Activated T-cell treated with anti-CD3 and anti-CD28 coated beads, Interleukin-2, amount 50 U/mL, for 24 hours (primary cell): ENCODE measurements at places on chromosomes 5 and 9.
A peak's percentile ranks its signal among the peaks of the same experiment; 100 is the strongest.

GRCh38 chr9:108750661-108751215 is 105.0 kb downstream of the ACTL7B start:
- DNase-seq = no peak

DNA sequence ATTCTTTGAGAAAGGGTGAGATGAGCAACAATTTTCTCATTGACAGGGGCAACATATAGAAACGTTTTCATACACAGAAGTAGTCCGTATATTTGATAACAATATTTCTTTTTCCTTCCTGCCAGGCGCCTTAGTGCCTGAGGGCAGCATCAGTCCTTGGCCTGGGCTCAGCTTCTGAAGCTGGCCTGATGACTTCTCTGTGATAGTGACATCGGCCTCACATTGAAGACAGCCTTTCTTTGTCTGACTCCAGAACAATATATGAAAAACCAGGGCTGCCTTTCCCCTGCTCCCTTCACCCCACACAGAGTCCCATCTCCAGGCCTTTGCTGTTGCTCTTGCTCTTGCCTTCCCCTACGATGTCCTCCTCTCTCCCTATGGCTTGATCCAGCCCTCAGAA is 24.1 kb upstream of the TCOF1 start:
- DNase-seq = no peak

DNA sequence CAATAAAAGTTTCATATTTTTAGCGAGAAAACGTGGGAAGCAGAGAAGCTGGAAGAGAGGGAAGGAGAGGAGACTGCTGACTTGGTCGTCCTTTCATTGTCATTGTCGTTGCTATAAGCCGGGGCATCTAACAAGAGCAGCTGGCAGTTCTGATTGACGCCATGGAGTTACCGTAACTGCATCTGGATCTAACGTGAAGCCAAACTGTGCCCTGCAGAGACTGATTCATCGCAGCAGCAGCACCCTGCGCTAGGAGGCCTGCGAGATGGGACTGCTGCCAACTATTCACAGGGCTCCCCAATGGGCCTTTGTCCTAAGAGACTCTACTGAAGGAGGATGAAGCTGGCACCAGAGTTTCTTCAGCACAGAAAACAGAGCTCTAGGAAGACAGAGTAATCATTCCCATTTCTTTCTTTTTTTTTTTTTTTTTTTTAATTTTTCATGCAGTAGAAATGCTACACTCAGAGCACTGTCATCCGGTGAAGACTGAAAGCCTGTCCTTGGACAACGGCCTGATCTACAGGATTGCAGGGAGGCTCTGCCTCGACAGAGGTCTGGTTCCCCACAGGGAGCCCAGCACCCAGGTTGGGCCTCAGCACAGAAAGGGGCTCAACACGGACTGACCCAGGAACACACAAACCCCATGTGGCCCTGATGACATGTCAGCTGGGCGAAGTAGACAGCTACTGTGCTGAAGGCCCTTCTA is 47.8 kb downstream of the RETREG1 start:
- no peak for DNase-seq

DNA sequence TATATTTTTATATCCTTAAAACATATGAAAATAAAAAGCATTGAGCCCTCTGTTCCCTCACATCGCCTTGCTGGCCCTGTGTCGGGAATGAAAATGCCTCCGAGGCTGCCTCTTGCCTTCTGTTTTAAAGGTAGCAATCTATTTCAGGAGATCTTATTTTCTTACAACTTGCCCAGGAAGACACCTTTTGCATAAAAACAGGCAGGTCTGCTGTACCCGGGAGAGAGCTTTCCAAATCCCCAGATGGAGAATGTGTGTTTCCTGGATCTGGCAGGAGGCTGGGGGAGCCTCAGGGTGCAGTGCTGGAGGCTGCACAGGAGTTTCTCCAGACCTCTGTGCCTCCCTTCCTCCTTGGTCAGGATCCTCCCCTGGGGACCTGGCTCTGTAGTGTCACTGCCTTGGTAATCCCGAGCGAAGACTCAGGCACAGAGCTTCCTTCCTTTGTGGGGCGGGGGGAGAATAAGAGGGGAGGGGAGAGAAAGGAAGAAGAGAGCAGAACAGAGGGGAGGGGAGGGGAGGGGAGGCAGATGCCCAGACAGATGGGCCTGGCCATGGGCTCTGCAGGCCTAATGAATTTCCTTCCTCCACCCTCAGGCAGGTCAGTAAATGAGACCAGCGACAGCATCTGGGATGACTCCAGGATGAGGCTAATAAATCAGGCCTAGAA is 104.0 kb upstream of the BOD1 start:
- no peak for DNase-seq

DNA sequence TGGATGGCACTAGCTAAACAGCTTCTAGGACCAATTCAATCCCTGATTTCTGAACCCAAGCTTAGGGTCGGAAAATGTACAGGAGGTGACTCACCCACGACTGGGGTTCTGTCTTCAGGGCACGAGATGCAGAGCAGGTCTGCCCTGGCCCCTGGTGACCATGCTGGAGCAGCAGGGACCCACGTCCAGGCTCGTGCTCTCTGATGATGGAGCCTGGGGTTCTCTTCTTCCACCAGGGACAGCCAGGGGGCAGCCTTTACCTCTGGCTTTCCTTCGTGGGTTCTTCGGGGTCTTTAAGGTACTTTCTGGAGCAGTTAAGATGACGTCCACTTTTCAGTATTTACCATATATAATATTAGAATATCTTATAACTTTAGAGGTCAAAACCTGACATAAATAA is 2.1 kb downstream of the CFAP77 start:
- DNase-seq = peak; percentile 46

DNA sequence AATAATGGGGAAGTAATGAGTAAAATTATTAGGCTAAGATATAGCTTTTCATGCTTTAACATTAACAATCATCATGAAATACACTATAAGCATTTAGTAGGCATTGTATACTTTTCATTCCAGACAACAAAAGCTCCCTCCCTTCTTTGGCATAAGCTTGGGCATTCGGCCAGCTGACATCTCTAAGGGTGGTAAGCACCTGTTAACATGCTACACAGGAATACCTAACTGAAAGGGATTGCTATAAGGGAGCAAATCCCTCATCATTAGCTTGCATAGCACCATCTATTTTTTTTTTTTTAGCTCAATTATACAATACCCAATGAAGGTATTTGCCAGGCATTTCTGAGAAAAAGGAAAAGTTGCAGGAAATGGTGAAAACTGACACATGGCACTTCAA is 16.6 kb downstream of the STRBP start:
- DNase-seq = no peak

GRCh38 chr5:141867139-141867538 is 11.1 kb downstream of the PCDH1 start:
- no peak for DNase-seq

DNA sequence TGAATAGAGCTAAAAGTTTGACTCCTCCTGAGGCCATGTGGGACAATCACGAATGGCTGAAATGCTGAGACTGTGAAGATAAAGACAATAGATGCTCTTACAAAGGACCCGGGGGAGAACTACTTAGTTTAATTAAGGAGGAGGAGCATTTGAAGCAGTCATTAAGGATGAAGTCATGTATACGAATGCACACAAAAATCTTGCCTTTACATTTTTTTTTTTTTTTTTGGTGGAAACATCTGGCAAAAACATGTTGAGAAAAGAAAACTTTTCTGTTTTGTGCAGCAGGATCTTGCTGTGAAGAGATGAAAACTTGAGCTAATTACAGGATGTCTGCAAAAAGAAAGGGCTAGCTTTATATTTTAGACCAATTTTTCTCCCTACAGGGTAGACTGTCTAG is 42.3 kb upstream of the NR3C1 start:
- no peak for DNase-seq

GRCh38 chr5:81134066-81134465 is 99.1 kb upstream of the CKMT2 start:
- DNase-seq = no peak

DNA sequence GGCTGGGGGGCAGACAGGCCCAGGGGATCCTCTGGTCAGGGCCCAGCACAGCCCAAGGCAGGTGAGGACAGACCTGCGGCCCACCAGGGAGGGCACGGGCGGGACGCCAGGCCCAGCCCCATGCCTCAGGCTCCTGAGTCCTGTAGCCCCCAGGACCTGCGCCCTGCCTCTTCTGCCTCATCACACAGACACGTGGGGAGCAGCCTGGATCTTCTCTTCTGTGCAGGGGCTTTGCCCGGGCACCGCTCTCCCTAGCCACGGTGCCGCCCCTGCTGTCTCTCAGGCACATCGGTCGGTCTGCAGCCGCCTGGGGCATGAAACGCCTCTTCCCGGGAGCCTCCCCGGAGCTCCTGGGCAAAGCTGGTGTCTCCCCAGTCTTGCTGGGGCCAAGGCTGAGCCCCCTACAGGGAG is 40.2 kb upstream of the EGFL7 start:
- no peak for DNase-seq

- DNase-seq = no peak
These were observed 6.9 kb downstream of the MRPL22 start for GRCh38 chr5:154947778-154948177.

DNA sequence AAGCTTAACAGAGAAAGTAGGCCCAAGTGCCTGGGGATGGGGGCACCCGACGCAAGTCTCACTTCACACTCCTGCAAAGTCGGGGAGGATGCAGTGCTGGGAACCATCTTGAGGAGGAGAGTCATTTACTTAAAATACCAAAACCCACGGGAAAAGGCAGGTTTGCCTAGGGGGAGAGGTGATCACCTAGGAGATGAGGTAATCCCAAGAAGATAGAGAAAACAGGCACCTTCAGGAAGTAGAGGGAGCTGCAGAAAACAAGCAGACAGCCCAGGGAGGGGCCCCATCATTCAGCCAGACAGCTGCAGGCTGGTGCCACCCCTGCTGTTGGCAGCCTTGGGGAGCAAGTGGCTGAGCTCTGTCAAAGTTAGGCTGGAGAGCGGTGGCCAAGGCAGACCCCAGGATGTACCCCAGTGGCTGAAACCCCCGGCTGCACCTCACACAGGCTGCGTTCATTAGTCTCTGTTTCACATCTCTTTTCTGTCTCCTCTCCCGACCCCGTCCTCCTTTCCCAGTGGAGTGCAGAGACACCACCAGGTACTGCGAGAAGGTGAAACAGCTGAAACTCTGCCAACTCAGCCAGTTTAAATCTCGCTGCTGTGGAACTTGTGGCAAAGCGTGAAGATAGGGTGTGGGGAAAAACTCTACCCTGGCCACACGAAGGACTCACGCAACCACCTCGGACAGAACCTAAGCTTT is 124.9 kb downstream of the SAXO1 start:
- DNase-seq = no peak
